ENCODE measurements at places on chromosomes 2 and 18.

GRCh38 chr2:28842042-28842441 is 28.1 kb downstream of the TRMT61B start:
- DNase-seq, result no peak

- no peak for DNase-seq
Measured at GRCh38 chr2:110837446-110838409, 105.4 kb downstream of the ACOXL start.

- no peak for DNase-seq
Measured at GRCh38 chr2:208097313-208097712, 27.0 kb downstream of the CRYGD start.

GRCh38 chr2:5539282-5540165 is 152.7 kb upstream of the SOX11 start:
- DNase-seq, result no peak

DNA sequence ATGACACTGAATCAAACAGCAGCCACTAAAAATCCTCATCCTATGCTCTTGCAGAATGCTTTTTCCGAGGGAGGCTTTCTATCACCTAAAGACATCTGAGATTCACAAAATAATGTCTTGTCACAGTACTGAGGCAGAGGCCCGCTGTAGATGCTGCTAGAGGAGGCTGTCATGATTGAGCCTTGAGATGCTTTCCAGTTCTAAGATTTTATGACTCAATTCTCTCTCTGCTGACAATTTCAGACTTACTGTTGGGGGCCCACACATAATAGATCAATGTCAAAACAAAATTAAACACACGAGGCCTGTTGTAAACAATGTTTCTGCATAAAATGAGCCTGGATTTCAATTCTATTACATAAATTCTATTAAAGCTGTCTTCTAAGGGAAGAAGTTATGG is 132.7 kb upstream of the ARL4C start:
- no peak for DNase-seq

- no peak for DNase-seq
Measured at GRCh38 chr2:119826370-119826961, 66.7 kb downstream of the PTPN4 start.

DNA sequence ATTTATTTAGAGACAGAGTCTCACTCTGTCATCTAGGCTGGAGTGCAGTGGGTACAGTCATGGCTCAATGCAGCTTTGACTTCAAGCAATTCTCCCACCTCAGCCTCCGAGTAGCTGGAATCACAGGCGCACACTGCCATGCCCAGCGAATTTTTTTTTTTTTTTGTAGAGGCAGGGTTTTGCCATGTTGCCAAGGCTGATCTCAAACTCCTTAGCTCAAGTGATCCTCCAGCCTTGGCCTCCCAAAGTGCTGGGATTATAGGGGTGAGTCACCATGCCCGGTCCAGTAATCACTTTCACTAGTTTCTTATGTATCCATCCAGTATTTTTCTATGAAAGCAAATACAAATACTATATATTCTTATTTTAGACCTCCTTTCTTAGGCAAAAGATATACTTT is 24.0 kb downstream of the PRKAG3 start:
- no peak for DNase-seq

DNA sequence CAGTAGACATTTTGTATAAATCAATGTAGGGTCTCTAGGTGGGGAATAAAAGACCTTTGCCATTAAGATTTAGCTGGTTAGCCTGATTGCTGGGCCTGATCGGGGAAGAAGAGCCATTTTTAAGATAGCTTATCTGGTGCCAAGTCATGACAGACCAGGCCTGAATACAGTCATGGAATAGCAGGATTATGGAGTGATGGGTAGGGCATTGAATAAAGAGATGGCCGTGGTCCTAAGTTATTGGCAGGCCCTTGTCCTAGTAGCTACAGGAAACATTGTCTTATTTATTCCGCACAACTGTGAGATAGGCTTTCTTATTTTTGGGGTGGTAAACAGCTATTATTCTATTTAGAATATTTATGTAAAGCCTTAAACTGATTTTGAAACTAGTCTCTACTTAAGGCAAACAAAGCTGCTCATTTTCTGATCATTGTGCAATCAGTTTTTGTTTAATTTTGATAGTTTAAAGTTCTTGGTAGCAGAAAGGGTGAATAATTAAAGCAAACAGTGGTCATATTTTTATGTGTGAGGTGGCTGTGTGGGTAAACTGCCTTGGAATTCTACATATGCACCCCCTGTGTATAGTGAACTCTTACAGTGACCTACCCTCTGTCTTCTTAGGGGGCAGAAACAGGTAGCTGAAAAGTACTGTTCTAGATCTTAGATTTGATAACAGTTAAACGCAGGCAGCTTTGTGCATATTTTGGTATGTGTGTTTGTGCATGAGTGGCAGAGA is 22.6 kb downstream of the ZNF236 start:
- no peak for DNase-seq

GRCh38 chr2:229852565-229852964 is 69.2 kb downstream of the TRIP12 start:
- DNase-seq, result no peak

DNA sequence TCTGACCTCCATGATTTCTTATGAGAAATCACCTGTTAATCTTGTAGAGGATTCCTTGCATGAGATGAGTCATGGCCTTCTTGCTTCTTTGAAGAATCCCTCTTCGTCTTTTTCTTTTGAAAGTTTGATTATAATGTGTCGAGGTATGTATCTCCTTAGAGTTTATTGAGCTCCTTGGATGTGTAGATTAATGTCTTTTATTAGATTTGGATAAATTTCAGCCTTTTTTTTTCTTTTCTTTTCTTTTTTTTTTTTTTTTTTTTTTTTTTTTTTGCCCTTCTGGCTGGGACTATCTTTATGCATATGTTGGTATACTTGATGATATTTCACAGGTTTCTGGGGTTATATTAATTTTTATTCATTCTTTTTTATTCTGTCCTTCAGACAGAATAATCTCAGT is 72.3 kb upstream of the ITGA4 start:
- DNase-seq, result no peak

DNA sequence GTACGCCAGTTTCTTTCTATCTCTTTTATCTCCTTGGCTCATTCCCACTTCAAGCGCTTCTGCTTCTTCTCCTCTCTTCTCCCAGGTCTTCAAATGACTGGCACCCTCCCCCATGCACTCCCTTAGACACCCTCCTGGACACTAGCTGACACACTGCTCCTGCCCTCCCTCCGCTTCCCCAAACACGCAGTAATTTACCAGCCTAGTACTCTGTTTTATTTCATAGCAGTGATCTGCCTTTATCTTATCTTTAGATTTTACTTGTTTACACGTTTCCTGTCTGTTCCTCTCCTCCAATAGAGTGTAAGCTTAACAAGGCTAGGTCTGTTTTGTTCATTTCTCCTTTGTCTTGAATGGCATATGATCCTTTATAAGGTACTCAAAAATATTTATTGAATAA is 93.9 kb downstream of the SCN3A start:
- DNase-seq, result no peak

- no peak for DNase-seq
Measured at GRCh38 chr2:56182420-56182819, 1.4 kb upstream of the CCDC85A start.

GRCh38 chr2:20667531-20668401 is 822 bp downstream of the GDF7 start:
- DNase-seq, result no peak

DNA sequence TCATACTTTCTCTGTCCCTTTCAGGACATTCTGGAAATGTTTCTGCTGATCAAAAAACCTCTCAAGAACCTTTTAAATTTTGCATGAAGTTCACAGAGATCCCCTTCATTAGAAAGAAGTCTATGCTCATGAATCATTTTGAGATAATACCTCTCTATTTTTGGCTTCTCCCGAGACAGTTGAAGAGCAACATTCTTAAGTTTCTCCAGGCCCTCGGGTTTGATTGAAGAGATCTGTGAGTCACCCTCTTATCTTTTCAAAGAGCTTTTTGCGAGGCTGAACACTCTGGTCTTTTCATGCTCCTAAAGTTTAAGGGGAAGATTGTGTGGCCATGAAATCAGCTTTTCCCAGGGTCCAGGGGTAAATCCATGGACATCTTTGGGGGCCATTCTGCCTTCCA is 354.2 kb downstream of the FBXO15 start:
- no peak for DNase-seq

- no peak for DNase-seq
Measured at GRCh38 chr2:47520302-47520630, 117.3 kb downstream of the MSH2 start.

GRCh38 chr2:120817136-120817955 is 81.7 kb downstream of the GLI2 start:
- no peak for DNase-seq

- no peak for DNase-seq
Measured at GRCh38 chr2:144429396-144430112, 90.4 kb downstream of the ZEB2 start.

- DNase-seq, result no peak
Measured at GRCh38 chr2:96811917-96812316, 4.2 kb upstream of the CNNM3 start.

GRCh38 chr18:59383851-59384250 is 24.8 kb upstream of the LMAN1 start:
- DNase-seq, result no peak

- no peak for DNase-seq
Measured at GRCh38 chr2:121030523-121030922, 254.5 kb downstream of the TFCP2L1 start.

DNA sequence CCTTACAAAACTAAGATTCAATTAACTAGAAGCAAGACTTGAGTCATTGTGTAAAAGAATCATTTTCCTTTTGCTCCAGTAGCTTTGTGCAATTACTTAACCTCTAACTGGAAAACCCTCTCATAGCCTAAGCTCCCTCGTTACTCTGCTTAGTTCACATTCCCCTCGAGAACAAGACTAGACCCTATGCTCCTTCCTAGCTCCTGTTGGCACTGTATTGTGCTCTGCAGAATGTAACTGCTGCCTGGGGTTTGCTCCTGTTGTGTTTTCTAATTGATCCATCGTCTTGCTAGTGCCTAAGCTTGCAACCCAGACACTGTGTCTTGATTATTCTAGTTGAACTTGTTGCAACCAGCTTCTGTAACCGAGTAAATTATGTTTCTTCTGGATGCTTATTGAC is 347.0 kb downstream of the ZNF804A start:
- no peak for DNase-seq

All from H54 (cell line).